ENCODE measurements at places on chromosomes 16 and 17.
A peak's percentile ranks its signal among the peaks of the same experiment; 100 is the strongest.

- DNase-seq, result no peak
These were observed 10.5 kb upstream of the TSPOAP1 start for GRCh38 chr17:58338841-58339754.

- peak; percentile 39 for DNase-seq
These were observed 1.3 kb downstream of the APPBP2 start for GRCh38 chr17:60524463-60525327.

DNA sequence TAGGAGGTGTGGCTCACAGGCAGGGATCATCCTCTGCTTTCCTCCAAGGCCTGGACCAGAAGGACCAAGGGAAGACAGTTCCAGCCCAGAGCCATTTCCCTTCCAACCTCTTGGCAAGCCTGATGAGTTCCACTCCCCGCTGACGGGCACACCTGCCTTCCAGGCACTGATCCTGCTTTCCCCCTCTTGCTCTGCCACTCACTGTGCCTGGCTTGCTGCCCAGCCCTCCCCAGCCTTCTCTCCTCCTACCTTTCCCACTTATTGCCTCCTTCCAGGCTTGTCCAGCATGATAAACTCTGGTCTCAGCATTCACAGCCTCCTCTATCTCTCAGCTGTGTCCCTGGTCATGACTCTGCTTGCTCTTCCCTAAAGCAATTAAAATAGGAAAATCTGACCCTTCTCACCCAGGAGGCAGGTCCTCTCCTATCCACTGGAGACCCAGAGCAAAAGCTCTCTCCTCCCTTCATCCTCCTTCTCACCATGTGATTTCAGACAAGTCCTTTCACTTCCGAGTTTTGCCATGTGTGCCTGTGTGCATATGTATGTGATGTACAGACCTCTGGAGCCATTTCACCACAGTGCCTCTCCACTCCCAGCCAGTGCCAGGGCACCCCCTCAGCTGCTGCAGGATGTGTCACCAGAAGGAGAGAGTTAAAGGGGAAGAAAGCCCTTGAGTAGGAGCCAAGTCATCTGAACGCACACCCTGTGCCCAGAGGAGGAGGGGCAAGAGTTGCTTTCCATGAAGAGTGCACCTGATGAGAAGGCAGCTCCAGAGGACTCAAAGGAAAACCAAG lies 13.4 kb upstream of the TMEM170A start:
- DNase-seq, result no peak

- DNase-seq, result no peak
These were observed 464.4 kb upstream of the GOT2 start for GRCh38 chr16:59198487-59198886.

DNA sequence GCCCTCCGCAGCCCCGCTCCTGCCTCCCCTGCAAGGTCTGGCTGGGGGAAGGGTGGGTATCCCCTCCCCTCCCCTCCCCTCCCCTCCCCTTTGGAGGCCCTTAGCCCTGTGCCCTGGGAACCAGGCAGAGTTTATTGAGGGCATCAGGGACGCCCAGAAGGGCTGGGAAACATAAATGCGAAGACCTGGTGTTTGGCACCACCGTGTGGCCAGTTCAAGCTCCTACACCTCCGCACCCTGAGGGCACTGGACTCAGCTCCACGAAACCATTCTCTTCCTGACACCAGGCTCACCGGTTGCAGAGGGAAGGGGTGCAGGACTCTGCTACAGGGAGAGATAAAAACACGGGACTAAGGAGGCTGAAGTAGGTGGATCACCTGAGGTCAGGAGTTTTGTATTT lies 1.0 kb upstream of the AIPL1 start:
- DNase-seq, result peak; percentile 60

DNA sequence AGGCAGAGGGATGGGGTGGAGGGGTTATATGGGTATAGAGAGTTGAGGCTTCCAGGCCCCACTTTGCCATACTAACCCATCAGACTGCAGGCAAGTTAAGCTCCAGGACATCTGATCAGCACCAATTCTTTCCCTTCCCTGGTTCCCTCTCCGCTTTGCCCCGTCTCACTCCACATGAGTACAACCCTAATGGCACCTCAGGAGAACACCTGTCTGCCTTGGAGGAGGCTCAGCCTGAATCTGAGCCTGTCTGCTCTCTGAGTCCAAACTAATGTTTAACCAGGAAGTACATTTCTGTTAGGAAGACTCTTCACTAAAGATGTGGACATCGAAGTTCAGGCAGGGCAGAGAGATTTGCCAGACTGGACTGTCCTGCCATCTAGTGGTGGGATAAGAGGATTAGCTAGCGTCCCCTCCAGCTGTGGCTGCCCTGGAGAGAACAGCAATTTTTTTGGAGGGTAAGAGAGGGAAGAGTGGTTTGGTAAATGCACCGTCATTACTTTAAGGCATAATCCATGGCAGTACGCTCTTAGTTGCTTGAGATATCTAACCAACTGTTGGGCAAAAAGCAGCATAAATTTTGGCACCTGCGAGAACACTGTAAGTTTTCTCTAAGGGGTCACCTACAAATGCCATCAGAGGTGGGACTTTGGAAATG lies 29.2 kb upstream of the LRRC75A start:
- peak; percentile 82 for DNase-seq

DNA sequence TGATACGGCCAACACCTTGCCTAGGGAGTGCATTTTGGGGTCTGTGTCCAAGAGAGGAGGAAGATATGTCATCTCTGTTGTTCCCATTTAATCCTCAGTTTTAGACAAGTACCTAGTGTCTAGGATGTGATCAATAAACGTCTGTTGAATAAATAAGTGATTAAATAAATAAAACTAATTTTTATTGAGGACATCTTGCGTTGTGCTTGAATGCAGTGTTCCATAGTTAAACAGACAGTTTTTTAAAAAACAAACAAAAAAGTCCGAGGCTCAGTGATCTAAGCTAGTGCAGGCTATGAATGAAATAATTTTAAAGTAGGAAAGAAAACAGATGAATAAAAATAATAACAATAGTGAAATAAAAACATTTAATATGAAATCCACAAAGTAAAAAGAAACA lies 283.0 kb upstream of the MAF start:
- DNase-seq, result no peak

GRCh38 chr16:55113210-55113609 lies 182.5 kb downstream of the IRX5 start:
- no peak for DNase-seq

DNA sequence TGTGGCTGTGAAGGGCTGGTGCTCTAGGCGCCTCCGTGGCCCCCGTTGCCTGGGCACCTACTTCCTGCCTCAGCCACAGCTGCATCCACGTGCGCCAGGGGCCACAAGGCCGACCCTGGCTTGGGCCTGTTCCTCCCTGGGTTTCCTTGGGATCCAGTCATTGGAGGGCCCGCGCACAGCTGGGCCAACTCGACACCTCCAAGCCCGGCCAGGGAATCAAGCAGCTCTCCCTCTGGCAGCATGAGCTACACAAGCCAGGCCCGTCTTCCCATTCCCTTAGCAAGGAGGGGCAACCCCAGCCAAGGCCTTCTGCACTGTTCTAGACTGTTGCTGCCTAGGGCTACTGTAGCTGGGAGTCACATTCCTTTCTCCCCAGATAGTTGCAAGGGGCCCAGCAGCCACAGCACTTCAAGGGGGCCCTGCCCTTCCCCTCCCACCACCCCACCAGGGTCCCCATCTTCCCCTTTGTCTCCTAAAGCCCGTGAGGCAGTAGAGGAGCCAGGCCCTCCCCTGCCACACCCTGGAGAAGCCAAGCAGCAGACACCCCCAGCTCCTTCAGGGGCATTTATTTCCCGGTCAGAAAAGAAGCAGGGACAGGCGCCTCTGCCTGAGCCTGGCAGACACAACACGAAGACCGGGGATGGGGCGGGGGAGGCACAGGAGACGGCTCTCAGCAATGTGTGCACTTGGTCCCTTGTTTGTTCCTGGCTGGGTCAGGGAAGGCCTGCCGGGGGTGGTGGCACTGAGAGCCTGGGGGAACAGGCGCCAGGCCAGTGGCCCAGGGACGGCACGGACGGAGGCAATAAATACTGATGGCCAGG lies 3.8 kb downstream of the ARHGDIA start:
- DNase-seq, result no peak

GRCh38 chr17:44607836-44608690 lies 48.2 kb upstream of the MEIOC start:
- DNase-seq, result no peak

- no peak for DNase-seq
These were observed 5.8 kb downstream of the PIK3R6 start for GRCh38 chr17:8861495-8862181.

DNA sequence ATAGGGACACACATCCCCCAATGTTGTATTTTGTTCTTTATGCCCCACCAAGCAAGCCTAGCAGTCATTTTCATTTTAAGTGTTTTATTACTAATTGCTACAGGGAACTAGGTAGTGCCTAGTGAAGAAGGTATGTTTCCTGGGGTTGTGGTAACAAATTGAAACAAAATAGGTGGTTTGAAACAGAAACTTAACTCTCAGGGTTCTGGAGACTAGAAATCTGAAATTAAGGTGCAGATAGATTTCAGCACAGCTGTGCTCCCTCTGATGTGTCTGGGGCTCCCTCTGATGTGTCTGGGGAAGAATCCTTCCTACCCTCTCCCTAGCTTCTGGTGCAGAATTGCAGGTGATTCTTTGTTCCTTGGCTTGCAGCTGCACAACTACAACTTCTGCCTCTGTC lies 390.1 kb downstream of the ZFHX3 start:
- no peak for DNase-seq

DNA sequence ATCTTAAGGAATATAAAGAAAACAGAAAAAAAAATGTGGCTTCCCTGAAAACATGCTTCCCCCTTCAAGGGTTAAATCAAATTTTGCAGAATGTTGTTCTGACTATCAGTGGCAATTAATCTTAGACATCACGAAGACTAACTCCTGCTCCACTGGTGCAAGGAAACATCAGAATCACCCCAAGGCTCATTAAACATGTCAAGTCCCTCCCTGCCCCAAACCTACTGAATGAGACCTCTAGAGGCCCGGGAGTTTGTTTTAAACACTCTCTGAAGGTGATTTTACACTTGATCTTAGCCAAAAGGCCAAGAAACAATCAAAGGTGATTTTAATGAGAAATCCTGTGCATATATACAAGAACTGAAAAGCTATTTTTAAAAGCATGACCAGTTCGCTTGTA lies 18.3 kb downstream of the PSME3IP1 start:
- DNase-seq, result no peak

DNA sequence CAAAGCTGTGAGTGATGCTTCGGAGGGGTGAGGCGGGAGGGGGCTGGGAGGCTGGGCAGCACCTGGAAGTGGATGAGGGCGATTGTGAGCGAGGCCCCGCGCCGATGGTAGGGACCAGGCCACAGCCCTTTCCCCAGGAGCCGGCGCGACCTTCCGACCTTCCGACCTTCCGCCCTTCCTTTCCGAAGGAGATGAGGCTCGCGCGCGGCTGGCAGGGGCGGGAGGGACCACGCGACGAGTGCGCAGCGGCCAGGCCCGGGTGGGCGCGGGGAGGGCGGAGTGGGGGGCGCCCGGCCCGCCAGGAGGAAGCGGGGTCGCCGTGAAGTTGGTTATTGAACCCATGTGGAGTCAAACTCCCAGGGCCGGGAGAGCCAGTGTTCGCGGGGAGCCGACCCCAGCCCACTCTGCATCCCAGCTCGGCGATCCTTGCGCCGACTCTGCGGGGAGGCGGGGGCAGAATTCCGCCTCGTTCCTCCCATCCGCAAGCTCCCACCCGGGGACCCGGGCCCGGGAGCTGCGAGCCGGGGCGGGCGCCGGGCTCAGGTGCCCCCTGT lies 56.6 kb downstream of the RAP1GAP2 start:
- DNase-seq, result no peak

GRCh38 chr17:74875155-74875976 lies 2.6 kb upstream of the FDXR start:
- DNase-seq, result no peak

DNA sequence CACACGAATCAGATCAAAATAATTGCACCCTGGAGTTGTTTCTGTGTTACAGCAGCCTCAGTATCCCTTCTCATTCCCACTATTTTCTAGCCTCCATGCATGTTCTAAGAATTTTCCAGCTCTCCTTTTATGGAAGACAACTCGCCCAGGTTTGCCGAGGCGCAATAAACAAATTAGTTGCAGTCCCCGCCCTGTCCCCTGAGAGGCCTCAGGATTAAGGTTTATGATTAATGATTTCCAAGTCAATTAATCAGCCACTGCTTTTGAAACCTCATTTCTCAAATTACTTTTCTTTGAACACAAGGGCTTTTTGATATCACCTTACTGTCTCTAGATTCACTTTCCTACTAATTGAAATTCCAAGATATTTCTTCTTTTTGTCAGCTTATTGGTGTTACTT lies 138.3 kb upstream of the HSBP1 start:
- no peak for DNase-seq

DNA sequence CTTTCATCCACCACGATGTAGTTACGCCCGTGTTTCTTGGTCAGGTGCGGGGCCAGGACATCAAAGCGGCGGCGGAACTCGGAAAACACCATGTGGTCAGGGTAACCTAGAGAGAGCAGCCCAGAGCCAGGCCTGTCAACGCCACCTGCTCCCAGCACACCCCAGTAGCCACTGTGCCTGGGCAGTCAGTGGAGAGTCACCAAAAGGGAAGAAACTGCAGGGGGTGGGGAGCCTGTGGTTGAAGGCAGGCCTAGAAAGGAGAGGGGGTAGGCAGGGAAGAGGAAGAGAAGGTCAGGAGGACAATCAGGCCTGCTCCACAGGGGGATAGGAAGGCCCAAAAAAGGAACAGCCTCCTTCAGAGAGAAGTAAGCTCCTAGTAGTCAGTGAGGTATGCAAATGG lies 64.1 kb downstream of the PIPOX start:
- DNase-seq, result peak; percentile 21

DNA sequence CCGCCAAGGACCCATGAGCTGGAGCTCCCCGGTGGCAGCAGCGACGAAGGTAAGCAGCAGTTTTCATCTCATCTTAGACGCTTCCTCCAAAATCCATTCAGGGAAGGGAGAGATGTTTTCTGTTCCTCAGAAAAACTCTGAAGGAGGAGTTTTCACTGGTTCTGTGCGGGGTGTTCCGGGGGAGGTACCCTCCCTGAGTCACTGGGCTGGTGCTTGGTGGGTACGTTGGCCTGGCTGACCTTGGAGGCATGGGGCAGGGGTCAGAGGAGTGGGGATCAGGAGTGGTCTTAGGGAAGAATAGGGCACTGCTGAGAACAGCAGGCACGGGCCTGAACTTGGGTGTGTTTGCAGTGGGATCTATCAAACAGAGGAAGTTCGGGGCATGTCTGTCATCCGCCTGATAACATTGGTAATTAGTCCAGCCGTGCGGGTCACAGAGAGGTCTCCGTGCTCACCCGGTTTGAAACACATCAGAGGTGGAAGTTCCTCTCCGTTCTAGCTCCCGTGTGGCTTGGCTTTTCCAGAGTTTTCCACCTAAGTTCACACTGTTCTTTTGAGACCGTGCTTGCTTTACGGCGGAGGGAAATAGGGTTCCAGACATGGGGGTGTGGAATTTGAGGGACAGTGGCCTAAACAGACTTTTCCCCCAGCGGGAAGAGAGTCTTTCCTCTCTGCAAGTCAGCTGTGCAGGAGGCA lies 59.6 kb upstream of the CIBAR2 start:
- no peak for DNase-seq
